ENCODE measurements at places on chromosomes 6 and 20.

GRCh38 chr6:26457264-26457805 is 420 bp upstream of the BTN2A1 start:
- no peak for DNase-seq

- no peak for DNase-seq
These were observed 196.9 kb downstream of the NFATC2 start for GRCh38 chr20:51345601-51346101.

GRCh38 chr6:155219858-155220301 is 43.9 kb upstream of the CLDN20 start:
- no peak for DNase-seq

- no peak for DNase-seq
These were observed 4.9 kb upstream of the ASCC3 start for GRCh38 chr6:100886076-100886475.
